ENCODE measurements at places on chromosomes 5 and 9. TPM values are rescaled to one million over a fixed set of nuclear protein-coding genes. Genes with fewer than 3 reads are reported as not detected.

The SLC22A4 gene
- total RNA-seq = 0.69 TPM

The PHF24 gene
- 4.4 TPM for total RNA-seq

The ALG2 gene
- 48.3 TPM for total RNA-seq

The CYLC2 gene
- total RNA-seq = not detected

The FCN1 gene
- not detected for total RNA-seq

The TLE1 gene
- total RNA-seq = 130 TPM

The GRXCR2 gene
- total RNA-seq = not detected

The MZB1 gene
- not detected for total RNA-seq

The PTGS1 gene
- total RNA-seq = 0.31 TPM

The PWWP2A gene
- total RNA-seq = 13.3 TPM

The MEF2C gene
- 29.0 TPM for total RNA-seq

The SHROOM1 gene
- 8.0 TPM for total RNA-seq

The GLRA1 gene
- not detected for total RNA-seq

The TAF11L10 gene
- total RNA-seq = not detected

The IFNA21 gene
- total RNA-seq = not detected

The MCTP1 gene
- total RNA-seq = 50.4 TPM

The SPINK13 gene
- total RNA-seq = not detected

The MAP3K1 gene
- total RNA-seq = 40.1 TPM

The CAVIN4 gene
- 2.2 TPM for total RNA-seq

The BHMT2 gene
- total RNA-seq = 2.9 TPM

The GCNT4 gene
- 2.7 TPM for total RNA-seq

The DNAH5 gene
- total RNA-seq = not detected

The WWC1 gene
- 0.31 TPM for total RNA-seq

The TMEM174 gene
- total RNA-seq = not detected

The CCL21 gene
- total RNA-seq = not detected

The AFAP1L1 gene
- total RNA-seq = 15.0 TPM

The RXRA gene
- total RNA-seq = 13.1 TPM

The IFNK gene
- not detected for total RNA-seq

The ORM2 gene
- total RNA-seq = not detected

The LCN6 gene
- total RNA-seq = not detected

The FOXD4 gene
- under 0.01 TPM for total RNA-seq

The SPINK6 gene
- not detected for total RNA-seq

The TRIM32 gene
- 35.4 TPM for total RNA-seq

The PCDH1 gene
- total RNA-seq = 0.15 TPM

The AQP3 gene
- total RNA-seq = not detected

The CDC20B gene
- total RNA-seq = not detected

The LCN9 gene
- total RNA-seq = not detected

The CARD6 gene
- 5.3 TPM for total RNA-seq

The ZCCHC10 gene
- total RNA-seq = 12.7 TPM

The NMUR2 gene
- not detected for total RNA-seq

The DRD1 gene
- 0.15 TPM for total RNA-seq

The PKD2L2 gene
- total RNA-seq = not detected

The BICD2 gene
- total RNA-seq = 59.8 TPM

The STKLD1 gene
- total RNA-seq = 4.7 TPM

The OMD gene
- total RNA-seq = not detected
